ENCODE measurements at places on chromosomes 7 and 10.

DNA sequence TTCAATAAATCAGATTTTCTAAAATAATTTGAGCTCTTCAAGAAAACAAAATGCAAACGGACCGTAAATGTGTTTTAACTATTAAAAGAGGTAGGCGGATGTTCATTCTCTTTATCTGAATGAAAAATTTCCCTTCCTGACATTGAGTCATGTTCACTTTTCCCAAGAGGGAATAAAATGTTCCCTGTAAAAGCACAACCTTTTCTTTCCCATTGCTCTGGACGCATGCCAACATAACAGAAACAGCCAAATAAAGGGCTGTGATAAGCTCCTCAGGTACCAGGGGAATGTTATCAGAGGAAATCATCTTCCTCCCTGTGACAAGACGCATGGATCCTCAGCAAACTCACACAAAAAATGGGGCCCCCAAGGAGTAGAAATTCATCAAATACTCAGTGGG is 251.8 kb downstream of the MTERF1 start:
- DNase-seq, result no peak

DNA sequence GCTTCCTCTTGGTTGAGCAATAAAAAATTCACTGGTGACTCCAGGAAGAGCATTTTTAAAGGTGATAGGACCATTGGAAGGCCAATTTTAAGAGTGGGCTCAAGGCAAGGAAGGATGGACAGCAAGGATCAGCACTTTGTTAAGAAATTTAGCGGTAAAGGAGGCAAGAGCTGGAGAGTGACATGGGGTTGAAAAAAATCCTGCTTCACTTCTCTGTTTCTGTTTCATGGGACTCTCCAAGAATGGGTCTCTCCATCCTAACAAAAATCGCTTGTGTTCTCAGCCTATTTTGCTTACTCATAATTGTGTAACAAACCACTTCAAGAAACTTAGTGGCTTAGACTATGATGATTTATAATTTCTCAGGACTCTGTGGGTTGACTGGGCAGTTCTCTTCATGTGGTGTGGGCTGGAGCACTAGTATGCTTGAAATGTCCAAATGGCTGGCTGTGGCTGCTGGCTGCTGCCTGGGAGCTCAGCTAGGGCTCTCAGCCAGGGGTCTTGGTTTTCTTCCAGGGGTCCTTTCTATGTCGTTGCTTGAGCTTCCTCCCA is 59.8 kb upstream of the ZNRF2 start:
- no peak for DNase-seq

DNA sequence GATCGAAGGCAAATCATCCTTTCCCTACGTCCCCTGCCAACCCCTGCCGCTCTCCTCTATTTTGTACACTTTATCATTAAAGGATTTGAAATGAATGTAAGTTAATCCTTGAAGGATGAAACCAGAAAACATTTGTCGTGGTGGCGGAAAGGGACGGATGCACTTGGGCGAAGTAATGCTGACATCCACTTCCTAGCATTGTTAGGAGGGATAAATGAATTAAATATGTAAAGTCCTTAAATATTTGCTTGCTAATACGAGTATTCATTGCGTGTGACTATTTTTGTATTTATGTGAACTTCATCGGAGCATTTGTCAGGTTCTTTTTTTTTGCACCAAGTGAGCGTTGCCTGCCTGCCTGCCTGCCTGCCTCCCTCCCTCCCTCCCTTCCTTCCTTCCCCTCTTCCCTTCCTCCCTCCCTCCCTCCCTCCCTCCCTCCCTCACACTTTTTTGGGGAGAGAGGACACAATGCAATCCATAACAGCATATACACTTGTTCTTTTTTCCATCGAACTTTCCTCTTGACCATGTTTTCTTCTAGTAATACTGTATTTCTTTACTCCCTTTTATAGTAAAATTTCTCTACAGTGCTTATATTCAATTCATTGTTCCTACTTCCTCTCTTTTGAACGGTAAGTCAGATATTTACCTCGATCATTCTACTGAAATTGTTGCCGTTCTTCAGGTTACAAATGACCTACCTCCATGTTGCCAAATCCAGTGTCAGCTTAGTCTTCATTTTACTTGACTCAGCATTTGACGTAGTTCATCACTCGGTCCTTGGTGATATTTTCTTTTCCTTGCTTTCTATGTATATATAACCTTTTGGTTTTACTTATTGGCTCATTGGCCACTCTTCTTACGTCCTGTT is 831 bp downstream of the CCDC7 start:
- DNase-seq, result no peak

DNA sequence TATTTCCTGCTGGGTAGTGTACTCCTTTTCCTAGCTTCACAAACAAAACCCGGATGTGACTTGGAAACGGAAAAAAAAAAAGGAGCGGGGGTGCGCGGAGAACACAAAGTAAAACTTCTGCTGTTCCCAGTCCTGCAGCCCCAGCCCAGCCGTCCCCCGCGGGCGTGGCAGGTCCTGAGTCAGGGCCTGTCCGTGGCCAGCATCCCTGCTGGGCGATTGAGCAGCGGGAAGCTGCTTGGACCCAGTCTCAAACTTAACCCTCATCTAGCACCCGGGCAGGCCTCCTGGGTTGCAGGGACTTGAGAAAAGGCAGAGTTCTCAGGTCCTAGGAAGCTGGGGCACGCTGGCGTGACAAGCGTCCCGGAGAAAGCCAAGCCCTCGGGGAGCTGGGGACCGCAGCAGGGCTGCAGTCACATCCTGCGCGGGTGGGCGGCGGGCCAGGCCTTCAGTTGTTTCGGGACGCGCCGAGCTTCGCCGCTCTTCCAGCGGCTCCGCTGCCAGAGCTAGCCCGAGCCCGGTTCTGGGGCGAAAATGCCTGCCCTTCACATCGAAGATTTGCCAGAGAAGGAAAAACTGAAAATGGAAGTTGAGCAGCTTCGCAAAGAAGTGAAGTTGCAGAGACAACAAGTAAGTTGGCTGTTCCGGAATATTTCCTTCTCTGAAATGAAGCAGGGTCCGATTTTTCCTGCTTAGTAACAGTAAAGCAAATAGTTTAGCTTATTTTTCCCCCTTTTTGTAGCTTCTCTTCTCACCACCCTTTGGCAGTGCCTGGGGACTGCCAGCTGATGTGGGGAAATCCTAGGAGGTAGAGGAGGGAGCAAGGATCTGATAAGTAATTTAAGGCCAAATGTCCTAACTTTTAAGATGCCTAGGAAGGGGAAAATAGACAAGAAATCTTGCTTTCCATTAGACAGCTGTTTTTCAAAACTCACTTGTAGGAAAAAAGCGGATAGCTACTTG is at the start of gene GNG11:
TSS of gene GNG11 (plus strand) at position 129 of the 960 bp plus-strand sequence. CDS start at position 532, 403 bp downstream.
- no peak for DNase-seq

GRCh38 chr10:125344573-125345171 is 184.3 kb upstream of the CTBP2 start:
- no peak for DNase-seq

- DNase-seq, result no peak
Observed at GRCh38 chr7:138944592-138944991, 36.6 kb downstream of the KIAA1549 start.

DNA sequence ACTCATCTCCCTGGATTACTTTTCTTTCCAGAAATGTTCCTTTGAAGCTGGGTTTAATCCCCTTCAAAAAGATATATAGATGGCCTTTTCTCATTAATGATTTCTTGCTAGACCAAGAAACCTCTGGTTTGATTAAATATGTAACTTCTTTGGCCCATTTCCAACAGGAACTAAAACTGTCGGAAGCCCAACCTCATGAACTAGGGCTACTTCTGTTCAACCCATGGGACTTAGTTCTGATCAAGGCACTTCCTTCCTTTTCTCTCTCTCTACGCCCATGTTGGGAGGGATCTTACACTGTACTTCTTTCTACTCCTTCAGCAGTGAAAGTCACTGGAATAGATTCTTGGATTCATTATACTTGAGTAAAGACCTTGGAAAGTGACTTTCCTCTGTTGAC is 83.6 kb downstream of the TMEM106B start:
- DNase-seq, result no peak

- no peak for DNase-seq
Observed at GRCh38 chr7:115911465-115911864, 119.1 kb downstream of the TFEC start.

DNA sequence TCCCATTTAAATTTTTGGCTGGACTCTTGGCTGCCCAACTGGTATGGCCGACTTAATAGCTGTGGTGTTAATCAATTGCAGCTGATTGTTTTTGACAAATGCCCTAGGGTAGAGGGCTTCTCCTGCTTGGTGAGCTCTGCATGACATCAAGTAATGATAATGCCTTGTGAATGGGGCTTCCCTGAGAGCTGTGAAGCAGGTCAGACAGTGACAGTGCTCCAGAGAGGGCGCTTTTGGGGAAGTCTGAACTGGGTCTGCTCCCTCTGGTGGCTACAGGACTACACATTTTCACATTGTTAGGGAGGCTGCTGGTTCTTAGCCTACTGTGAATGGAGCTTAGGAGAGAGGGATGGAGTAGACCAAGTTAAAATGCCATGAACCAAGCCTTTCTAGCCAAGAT is 98.8 kb downstream of the SDK1 start:
- DNase-seq, result no peak

DNA sequence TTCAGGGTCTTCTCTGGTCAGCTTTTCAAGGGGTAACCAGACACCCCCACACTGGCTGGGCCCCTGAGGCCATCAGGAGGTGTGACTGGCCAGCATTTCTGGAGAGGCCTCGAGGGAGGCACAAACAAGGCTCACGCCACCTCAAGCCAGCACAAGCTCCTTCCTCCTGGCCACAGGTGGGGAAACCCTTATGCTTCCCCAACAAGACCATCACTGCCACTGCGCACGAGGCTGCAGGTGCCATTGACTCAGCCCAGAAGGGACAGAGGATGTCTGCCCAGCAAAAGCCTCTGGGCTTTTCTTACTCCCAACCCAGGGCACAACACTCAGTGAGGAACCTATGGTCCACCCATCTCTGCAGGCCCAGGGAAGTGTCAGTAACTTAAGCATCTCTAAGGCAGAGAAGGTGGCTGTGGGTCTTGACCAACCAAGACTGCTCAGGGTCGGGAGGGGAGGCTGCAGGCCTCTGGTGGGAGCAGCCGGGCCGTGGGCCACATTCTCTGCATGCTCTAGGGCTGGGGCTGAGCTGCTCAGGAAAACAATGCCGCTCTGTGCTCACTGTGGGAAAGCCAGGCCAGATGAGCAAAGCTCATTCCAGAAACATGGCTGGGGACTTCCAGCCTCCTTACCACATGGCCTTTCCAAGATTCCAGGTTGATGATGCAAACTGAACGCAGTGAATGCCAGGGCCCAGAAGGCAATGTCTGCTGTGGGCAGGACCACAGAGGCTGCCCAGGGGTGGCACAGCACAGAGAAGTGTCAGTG is 24.2 kb upstream of the RASSF4 start:
- DNase-seq, result no peak

DNA sequence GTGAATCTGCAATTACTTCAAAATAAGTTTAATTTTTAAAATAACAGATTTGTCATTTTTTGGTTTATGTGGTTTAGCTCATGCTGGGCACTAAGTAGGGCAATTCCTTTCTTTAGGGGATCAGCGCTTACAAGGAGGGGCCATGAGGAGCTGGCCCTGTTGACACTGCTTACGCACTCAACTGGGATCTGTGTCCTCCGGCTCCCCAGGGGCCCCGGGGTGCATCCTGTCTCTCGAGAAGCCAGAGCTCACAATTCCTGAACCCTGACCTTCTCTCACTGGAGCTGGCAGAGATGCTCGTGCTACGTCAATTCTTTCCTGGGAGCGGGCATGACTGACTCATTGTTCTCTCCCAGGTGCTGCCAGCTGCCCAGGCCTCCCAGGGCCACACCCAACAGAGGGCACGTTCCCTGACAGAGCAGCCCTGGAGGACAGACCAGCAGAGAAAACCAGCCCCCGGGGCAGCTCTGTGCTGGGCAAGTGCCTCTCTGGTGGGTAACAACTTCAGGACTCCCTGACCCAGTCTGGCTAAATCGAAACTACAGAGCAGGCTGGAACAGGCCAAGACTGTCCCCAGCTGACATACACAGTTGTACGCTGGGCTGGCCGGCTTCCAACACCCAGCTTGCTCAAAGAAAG is 36.8 kb downstream of the CTBP2 start:
- DNase-seq, result no peak
